Spinal cord (tissue), 10 donors: ENCODE measurements at places on chromosomes 12 and 14.

GRCh38 chr12:102879144-102879763 is 37.8 kb downstream of the PAH start:
- no peak for DNase-seq
- H3K4me3 ChIP-seq = no peak overlapping the region
- H3K36me3 ChIP-seq = no peaks in the 10 kb centered on the region
- H3K27ac ChIP-seq = no peak overlapping the region

GRCh38 chr12:10042167-10042566 is 11.7 kb downstream of the CLEC9A start:
- no peaks in the 10 kb centered on the region for H3K27me3 ChIP-seq
- no peak overlapping the region for H3K27ac ChIP-seq
- H3K4me1 ChIP-seq = no peaks in the 10 kb centered on the region
- no peak overlapping the region for H3K4me3 ChIP-seq
- DNase-seq = no peak

GRCh38 chr12:6343518-6343917 is 1.6 kb upstream of the TNFRSF1A start:
- no peak for DNase-seq
- no peak overlapping the region for H3K4me3 ChIP-seq
- H3K4me1 ChIP-seq = peaks cover 47% of the 10 kb centered on the region
- no peak overlapping the region for H3K27ac ChIP-seq
- H3K27me3 ChIP-seq = no peaks in the 10 kb centered on the region
- H3K36me3 ChIP-seq = peaks cover 3% of the 10 kb centered on the region

DNA sequence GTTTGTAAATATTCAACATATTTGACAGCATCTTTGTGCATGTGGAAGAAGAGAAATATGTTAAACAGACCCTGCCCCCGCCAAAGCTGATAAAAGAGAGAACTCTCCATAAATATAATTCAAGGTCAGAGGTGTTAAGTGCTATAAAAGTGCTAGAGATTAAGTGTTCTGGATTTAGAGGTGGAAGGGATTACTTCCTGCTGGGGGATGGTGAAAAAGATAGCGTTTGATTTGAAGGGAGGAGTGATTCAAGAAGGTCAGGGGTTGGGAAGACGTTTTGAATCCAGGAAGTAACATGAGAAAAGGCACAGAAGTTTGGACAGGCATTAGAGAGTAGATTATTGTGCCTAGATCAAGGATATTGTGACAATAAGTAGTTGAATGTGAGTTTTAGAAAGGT is 30.2 kb downstream of the RIC8B start:
- H3K4me3 ChIP-seq = no peak overlapping the region
- H3K27ac ChIP-seq = no peak overlapping the region
- no peaks in the 10 kb centered on the region for H3K4me1 ChIP-seq
- DNase-seq = no peak
- H3K27me3 ChIP-seq = no peaks in the 10 kb centered on the region

GRCh38 chr12:59472273-59472672 is 123.6 kb upstream of the SLC16A7 start:
- H3K4me3 ChIP-seq = no peak overlapping the region
- H3K36me3 ChIP-seq = no peaks in the 10 kb centered on the region
- no peaks in the 10 kb centered on the region for H3K27me3 ChIP-seq
- no peaks in the 10 kb centered on the region for H3K4me1 ChIP-seq
- H3K27ac ChIP-seq = no peak overlapping the region
- no peak for DNase-seq

DNA sequence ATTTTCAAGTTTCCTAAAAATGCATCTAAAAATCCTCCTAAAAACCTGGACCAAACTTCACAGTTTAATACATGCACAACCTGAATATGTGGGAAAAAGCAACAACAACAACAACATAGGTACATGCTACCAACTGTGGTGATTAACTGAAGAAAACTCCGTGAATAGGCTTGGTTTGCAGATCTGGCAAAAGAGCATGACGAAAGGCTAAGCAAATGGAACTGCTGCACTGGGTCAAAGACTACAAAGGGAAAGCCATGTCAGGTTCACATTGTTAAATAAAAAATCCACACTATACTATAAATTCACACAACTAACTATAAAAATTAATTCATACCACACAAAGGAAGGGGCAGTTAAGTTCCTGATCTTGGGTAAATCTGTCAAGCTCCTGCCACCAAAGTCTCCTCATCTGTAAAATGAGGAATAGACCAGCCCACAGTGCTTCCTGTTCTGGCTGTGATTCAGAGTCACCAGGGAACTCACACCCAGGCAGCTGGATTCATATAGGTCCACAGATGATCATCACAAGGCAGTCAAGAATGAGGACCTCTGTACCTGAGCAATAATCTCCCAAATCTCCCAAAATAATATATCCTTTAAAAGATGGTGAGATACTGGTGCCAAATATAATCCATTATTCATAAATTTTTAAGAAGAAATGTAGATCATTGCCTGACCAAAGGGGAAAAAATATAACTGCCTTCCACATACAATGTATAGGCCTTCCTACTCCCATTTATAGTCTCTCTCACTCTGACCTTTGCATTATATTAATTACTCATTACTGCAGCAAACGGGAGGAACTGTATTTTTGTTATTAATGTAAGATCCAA is 7.0 kb downstream of the CORO1C start:
- no peak overlapping the region for H3K27ac ChIP-seq
- no peaks in the 10 kb centered on the region for H3K27me3 ChIP-seq
- DNase-seq = no peak
- H3K4me3 ChIP-seq = no peak overlapping the region
- H3K36me3 ChIP-seq = no peaks in the 10 kb centered on the region
